ENCODE measurements at places on chromosomes 2 and 18. TPM values are rescaled to one million over a fixed set of nuclear protein-coding genes. Genes with fewer than 3 reads are reported as not detected.

- no peak for DNase-seq
Observed at GRCh38 chr2:220469201-220469600, 841.8 kb downstream of the SLC4A3 start.

- no peak for DNase-seq
Observed at GRCh38 chr2:124888431-124888830, 863.3 kb downstream of the CNTNAP5 start.

- DNase-seq, result no peak
Observed at GRCh38 chr18:73677450-73677849, 470.2 kb downstream of the FBXO15 start.

DNA sequence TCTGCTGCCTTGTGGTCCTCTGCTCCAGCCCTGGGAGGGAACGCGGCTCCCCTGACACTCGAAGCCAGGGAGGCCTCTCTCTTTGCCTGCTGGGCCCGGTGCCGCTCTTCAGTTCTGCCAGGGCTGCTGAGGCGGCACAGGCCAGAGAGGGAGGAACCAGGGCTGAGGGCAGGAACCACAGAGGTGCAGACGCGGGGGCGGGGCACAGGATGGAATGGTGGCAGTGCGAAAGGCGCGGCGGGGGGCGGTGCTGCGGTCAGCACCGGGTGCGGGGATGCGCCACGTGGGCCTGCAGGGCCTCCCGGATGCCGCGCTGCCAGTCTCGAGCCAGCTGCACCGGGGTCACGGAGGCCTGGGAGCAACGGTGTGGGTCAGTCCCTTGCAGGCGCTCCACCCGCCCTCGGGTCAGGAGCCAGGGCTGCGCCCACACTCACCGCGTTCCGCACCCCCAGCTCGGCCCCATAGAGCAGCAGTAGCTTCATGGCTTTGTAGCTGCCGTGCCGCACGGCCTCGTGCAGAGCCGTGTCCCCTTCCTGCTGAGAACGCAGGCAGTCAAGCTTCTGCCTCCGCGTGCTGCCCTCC lies 4.4 kb downstream of the ANKRD23 start:
- DNase-seq, result peak; percentile 71

DNA sequence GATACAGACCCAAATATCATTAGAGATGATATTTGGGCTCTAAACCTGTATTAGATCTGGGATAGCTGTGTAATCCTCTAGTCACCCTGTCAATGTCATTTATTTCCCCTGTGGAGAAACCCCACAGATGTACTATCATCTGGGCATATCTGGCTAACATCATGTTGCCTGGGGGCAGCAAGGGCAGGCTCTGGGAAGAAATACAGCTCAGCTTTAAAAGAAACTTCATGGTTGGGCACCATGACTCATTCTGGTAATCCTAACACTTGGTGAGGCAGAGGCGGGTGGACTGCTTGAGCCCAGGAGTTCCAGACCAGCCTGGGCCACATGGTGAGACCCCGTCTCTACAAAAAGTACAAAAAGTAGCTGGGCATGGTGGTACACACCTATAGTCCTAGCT lies 282.5 kb downstream of the SLC8A1 start:
- no peak for DNase-seq

Gene WDR33
- 76.3 TPM for total RNA-seq

Gene NEU2
- total RNA-seq, result not detected

Gene IL1F10
- total RNA-seq, result not detected
